ENCODE measurements at places on chromosomes 16 and 17.
A peak's percentile ranks its signal among the peaks of the same experiment; 100 is the strongest.

- no peak for DNase-seq
Observed at GRCh38 chr16:86505185-86505898, 5.0 kb upstream of the FOXF1 start.

- no peak for DNase-seq
Observed at GRCh38 chr16:12758031-12758669, 45.5 kb downstream of the CPPED1 start.

DNA sequence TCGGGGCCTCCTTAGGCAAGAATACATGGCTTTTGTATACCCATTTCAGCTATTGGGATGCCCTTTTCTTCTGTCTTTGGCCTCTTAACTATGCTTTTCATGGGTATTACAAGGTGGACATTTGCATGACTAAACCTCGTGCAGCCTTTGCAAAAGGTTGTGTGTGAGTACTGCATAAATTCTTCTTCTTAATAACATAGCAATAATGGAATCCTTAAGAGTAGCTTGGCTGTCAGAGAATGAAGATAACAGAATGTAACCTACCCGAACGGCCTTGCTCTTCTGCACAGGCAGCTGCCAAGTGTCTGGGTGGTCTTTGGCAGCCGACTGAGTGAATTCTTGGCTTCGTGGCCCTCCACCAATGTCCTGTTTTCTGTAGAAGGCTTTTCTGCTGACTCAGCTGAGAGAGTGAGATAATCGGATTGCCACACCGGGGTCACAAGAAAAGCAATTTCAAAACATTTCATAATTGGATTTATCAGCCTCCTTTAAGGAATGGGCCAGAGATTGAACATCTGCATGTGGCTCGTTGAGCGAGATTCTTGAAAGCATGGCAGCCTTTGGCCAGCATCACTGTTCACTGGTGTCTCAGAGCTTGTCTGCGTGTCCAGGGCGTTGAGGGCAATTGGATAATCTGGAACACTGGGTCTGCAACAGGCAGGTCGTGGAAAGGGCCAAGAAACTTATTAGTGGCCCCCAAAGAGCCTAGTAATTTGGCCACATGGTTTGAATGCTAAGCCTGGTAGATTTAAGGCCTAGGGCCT lies 13.4 kb downstream of the IRF8 start:
- DNase-seq: no peak

DNA sequence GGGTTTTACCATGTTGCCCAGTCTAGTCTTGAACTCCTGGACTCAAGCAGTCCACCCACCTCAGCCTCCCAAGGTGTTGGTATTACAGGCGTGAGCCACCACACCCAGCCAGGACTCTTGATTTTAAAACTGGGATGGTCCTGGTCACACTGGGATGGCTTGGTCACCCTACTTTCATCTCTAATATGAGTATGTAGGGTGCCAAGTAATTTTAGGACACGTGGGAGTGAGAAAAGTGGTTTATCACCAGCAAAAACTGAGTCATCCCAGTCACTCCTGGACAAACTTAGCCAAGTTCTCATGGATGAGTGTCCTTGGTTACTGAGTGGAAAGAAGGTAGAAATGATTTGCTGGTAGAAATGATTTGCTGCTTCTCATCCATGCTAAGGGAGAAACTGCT lies 9.9 kb downstream of the CLEC19A start:
- DNase-seq: no peak

GRCh38 chr17:28130472-28130871 lies 88.0 kb downstream of the NLK start:
- DNase-seq: peak; percentile 12

DNA sequence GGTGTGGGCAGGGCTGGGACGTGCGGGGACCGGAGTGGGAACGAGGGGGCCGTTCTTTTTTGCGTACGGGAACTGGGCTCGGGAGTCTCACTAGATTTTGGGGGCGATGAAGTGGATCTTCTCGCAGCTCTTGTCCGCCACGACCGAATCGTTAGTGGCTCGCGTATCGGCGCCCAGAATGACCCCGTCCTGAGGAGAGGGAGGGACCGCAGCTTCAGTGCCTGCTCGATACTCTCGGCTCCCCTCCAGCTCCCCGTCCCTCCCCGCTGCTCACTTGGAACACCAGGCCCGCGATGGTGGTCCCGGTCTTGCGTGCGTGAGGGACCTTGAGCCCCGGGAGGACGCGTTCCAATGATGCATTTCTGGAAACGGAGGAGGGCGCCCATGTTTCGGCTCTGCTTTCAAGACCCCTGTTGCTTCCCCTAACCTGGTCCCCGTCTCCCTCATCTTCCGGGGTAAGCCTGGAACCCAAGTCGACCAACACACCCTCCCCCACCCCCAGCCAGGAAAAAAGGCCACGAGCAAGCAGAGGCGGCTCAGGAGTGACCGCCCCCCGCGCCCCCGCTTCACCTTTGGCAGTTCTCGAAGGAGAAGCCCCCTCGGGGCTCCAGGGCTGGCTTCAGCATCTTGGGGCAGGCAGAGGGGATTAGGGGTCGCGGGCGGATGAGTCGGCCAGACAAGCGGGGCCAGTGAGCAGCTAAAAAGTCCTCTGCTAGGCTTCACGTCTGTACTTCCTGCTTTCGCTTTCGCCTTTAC lies at the start of gene PSMB10:
Gene PSMB10 (minus strand): TSS at position 727 of the 756 bp plus-strand sequence. CDS start 101 bp downstream, at position 626.
- no peak for DNase-seq

GRCh38 chr17:45708707-45709290 lies 75.3 kb upstream of the CRHR1 start:
- no peak for DNase-seq

- DNase-seq: no peak
Observed at GRCh38 chr16:23786964-23787561, 32.2 kb downstream of the CHP2 start.

DNA sequence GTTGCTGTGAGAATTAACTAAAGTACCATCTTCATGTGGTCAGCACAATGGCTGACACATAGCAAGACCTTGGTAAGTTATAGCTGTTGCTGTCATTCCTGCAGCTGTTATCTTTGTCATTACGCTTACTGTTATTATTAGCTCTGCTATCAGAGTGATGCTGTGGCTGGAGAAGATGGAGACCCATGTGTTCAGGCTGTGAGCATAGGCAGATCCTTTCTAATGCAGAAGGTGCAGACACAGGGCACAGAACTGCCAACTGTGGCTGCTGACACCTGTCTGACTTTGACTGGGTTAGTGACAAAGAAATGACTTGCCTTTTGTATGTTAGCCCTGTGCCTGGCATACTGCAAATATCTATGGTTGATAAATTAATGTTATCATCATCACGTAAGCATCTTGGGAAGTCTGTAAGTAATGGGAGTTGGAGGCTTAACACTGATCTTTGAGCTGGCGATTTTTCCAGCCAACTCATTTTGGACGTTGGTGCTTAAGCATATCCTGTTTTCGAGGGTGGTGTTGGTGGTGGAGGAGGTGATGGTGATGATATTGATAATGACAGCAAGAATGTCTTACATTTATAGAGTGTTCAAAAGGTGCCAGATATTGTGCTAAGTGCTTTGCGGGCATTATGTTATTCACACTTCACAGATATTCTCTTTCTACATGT lies 695.3 kb downstream of the WWOX start:
- DNase-seq: no peak

DNA sequence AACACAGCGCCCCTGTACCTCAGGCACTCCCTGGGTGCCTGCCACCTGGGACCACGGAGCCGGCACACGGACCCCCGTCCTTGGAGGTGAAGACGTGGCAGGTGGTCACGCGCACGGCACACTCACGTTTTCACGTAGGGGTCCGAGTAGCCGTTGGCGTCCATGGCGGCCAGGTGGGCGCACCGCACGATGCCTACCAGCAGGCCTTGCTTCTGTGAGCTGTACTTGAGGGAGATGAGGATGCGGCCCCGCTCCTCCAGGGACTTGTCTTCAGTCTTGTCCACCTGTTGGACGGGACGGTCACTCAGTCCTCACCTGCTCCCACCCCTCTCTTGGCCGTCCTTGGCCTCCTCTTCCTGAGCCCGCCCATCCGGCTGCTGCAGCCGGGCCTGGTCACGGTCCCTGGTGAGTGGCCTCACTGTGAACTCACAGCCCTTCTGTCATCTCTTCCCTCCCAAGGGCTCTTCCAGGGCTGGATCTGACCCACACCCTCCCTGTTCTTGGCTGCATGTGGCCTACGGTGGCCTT lies 18.8 kb downstream of the SCGB1C2 start:
- DNase-seq: no peak

DNA sequence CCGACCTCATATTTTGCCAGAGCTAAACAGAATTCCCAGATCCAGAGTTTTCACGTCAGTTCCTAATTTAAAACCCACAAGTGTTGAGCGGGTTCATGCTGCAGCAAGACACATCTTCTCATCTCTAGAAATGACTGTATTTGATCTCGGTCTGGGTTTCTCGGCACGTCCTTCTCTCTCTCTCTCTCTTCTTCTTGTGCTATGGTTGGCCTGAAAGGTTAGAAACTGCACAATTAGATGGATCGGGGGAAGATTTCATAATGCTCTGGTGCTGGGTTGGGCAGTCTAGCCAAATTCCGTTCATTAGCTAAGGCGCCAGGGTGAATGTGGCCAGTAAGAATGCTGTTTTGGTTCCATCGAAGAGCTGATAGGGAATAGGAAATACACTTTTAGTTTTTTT lies 158.9 kb upstream of the NOG start:
- DNase-seq: no peak

DNA sequence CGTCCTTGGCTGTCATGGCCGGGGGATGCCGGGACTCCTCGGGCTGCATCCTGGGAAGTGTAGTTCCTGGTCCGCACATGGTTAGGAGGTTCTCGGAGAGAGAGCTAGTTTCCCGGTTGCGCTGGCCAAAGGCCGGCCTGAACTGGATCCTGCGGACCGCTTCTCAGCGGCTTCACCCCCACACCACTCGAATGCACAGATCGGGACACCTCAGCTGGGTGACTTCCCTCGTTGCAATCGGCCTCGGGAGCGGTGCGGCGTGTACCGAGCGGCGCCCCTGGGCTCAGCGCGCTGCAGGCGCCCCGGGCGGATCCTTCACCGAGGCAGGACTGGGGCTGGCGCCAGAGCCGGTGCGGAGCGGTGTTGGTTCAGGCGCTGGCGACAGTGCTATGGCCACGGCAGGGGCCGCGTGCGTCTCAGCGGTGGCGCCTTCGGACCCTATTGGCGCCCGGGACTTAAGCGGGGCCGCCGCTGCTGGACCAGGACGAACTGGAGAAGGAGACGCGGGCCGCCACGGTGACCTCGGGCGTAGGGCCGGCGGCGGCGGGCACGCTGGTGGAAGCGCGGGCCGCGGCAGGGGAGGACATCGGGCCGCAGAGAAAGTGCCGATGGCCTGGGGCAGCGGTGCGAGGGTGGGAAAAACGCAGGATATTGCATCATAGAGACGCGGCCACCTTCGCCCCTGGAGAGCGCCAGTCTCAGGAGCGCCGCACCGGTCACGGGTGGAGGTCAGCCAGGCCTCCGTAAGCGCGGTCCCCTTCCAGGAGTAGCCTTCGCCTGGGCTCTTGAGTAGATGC lies 11.4 kb downstream of the ZNF629 start:
- DNase-seq: no peak

- DNase-seq: no peak
Observed at GRCh38 chr17:12992676-12993075, 25.2 kb downstream of the ELAC2 start.

DNA sequence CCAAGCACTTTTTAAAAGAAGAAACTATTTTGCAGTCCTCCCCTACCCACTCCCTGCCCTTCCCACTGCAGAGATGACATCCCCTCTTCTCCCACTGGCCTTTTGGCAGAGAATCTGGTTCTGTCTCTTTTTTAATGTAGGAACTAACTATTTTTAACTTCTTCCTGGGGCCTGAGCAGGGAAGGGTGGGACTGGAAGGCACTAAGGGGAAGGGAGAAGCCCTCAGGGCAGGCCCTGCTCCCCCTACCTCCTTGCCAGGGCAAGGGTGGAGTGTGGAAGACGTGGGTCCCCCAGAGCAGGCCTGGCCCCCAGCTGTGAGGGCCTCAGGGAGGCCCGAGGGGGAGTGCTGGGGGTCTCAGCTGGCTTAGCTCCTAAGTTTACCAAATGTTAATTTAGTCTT lies 19.5 kb downstream of the UNC13D start:
- no peak for DNase-seq

GRCh38 chr17:61200339-61200715 lies 199.3 kb upstream of the TBX2 start:
- no peak for DNase-seq

- no peak for DNase-seq
Observed at GRCh38 chr16:2799859-2800226, 1.6 kb downstream of the PRSS41 start.

All from GDM1 (cell line).